ENCODE measurements at places on chromosomes 7 and 10.

GRCh38 chr10:6786579-6787031 is 206.5 kb upstream of the PRKCQ start:
- no peak for DNase-seq

GRCh38 chr10:16717622-16718395 is 99.4 kb downstream of the RSU1 start:
- DNase-seq, result no peak

GRCh38 chr7:135898226-135898625 is 78.9 kb downstream of the MTPN start:
- no peak for DNase-seq

DNA sequence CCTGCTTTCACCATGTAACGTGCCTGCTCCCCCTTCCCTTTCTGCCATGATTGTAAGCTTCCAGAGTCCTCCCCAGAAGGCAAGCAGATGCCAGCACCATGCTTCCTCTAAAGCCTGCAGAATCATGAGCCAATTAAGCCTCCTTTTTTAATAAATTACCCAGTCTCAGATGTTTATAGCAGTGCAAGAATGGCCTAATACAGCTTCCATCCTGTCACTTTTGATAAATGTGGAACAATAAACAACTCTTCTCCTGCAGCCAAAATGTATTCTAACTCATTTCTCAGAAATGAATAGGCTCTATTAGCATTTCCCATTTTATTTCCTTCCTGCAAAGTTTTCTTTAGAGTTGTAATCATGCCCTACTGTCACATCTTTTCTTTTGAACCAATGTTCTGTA is 43.4 kb downstream of the C7orf25 start:
- DNase-seq, result no peak

GRCh38 chr10:43186150-43186549 is 47.9 kb downstream of the CSGALNACT2 start:
- no peak for DNase-seq

DNA sequence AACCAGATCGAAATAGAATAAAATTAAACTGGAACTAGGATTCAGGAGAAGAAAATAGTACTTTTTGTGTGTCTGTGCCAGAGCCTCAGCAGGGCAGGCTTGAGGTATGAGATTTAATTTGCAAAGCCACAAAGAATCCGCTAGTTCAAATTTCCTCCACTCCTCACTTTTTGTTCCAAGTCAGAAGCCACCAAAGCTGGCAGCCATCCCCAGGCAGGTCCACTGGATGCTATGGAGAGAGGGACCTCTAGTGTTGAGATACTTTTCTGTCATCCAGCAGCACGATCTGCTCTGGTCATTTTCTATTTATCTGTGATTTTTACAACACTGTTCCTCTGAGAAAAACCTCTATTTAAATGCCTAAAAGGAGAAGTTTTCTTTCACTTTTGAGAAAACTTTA is 147.9 kb upstream of the FRMD4A start:
- DNase-seq, result no peak

- no peak for DNase-seq
These were observed 9.2 kb downstream of the AKR1B1 start for GRCh38 chr7:134449680-134450079.

GRCh38 chr7:141477865-141478264 is 73.3 kb upstream of the AGK start:
- no peak for DNase-seq

DNA sequence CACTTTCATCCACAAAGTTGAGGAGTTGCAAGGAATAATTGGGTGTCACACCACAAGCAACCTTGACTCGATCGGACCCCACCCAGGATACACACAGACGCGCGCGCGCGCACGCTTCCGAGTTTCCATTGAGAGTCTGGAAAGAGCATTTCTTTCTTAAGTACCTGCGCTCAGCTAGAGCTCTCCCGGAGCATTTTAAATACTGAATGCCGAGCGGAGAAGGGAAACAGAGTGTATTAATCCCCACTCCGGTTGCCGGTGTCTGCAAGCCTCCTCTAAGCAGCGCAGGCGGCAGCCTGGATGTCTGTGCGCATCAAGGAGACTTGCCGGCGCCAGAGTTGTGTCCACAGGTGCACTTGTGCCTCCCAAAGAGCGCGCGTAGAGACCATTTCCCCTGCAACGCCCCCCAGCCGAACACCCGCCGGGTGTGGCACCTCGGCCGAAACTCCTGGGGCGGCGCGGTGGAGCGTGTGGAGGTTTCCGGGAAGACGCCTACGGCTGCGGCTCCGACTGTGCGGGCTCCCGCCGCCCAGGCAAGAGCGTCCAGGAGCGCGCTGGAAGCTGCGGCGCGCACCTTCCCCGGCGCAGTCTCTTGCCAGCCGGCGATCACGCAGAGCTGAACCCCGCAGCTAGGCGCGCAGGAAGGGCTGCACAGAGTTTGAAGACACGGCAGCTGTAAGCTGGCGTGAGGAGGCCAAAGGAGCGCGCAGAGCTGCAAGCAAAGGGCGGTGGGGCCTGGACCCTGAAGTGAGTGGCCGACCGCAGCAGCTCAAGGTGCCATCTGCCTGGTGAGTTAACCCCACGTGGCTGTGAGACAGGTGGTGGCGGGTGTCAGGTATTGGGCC is 1.1 kb upstream of the FEZF1 start:
- no peak for DNase-seq
